Thymus (tissue), 14 donors: ENCODE measurements at places on chromosomes 7 and 10. TPM values are rescaled to one million over a fixed set of nuclear protein-coding genes. Genes with fewer than 3 reads are reported as not detected.

DNA sequence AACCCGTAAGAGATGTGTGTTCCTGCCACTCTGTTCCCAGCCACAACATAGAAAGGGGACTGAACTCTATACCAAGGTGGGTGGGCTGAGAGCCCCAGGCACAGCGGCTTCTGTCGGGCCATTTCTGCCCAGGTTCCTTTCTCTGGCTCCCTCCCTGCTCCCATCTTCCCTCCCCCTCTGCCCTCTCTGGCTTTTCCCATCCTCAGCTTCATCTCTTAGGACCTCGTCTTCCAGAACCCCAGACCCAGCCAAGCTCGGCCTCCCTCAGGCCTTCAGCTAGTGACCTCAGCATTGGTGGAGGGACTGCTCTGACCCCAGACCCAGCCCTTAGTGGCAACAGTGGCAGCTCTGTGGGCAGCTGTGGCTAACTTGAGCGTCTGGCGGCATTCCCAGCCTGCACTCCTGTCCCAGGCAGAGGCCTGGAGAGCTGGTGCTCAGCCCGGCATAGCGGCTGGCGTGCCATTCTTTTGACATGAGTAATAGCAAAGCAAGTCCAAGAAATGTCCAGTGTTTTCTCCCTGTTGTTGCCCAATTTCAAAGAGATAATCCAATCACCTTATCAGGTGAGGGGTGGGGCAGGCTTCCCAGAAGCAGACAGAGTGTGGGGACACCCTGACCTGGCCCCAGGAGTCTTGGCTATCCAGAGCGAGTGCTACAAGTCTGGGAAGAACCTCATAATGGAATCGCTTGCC, 15.9 kb downstream of the PTPRE start:
- DNase-seq: no peak

DNA sequence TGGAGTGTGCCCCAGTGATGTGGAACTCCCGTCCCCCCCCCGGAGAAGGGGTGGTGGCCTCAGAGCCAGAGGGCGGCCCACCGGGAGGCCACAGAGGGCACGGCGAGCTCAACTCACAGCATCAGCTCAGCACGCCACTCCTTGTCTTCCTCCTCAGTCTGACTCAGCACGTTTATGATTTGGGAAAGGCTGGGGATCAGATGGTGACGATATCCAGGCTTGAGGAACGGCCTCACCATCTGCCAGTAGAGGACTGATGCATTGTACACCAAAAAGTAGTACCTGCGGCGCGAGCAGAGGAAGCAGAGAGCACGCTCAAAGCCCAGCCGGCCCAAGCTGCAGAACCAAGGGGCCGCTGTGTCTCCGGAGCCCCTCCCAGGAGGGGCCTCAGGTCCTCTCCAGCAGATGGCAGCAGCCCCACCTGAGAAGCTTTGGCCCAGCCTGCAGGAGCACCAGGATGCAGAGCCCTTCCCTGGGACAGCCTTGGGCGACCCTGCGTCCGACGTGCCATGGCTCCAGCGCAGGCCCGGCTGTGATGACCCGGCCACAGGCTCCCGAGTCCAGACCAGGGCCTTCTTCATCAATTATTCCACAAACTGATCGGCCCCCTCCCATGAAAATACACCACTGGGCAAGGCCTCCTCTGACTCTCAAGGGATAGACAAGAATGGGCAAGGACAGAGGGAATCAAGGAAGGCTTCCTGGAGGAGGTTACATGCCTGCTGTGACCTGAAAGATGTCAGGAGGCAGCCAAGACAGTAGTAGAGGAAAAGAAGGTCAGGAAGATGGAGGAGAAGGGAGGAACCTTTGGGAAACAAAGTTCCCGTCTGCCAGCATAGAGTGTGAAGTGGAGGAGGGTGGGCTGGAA, 3.7 kb downstream of the CFAP46 start:
- no peak for DNase-seq

Gene PRSS37
- 0.47 TPM for total RNA-seq

GRCh38 chr10:47435081-47435480, 48.8 kb downstream of the ANXA8 start:
- no peak for DNase-seq

DNA sequence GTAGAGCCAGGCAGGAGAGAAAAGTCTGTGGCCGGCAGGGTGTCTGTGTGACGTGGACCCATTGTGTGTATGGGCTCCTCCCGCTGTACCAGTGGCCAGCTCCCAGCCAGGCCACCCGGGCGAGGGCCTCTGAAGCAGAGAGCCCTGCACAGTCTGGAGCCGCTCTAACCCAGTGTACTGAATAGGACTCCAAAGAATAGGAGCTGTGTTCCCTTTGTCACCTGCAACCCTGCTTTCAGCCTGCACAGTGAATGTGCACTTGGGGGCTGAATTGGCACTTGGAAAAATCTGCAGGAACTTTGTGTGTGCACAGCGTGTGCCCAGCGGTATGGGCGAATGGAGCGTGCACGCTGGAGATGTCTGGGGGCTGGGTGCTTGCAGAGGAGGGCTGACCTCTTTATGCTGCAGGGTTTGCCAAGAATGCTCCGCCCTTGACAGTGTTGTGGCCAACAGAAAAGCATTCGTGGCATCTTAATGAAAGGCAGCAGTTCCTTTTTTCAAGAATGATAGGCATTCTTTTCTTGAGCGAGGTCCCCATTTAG, 216.2 kb downstream of the AUTS2 start:
- DNase-seq: no peak

- DNase-seq: no peak
Observed at GRCh38 chr7:21580073-21580521, 37.3 kb downstream of the DNAH11 start.

GRCh38 chr7:114939484-114940097, 17.7 kb downstream of the MDFIC start:
- DNase-seq: no peak

Gene ZEB1
- total RNA-seq: 71.5 TPM

Gene CNPY1
- not detected for total RNA-seq

DNA sequence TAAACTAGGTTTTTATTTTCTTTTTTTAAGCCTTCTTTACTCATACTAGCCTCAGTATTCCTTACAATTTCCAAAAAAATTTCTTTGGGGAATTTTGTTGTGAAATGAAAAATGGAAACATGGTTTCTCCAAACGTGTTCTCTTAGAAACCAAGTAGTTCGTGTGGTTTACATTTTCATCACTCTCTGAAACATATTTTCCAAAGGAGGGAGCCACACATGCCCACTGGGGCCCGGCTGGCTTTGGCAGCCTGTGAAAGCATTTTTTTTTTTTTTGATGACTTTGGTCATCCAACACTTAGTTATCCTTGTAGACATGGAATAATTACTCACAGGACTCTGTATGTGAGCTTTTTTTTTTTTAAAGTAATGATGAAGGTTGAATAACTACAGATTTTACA, 169.6 kb downstream of the C7orf25 start:
- DNase-seq: no peak

DNA sequence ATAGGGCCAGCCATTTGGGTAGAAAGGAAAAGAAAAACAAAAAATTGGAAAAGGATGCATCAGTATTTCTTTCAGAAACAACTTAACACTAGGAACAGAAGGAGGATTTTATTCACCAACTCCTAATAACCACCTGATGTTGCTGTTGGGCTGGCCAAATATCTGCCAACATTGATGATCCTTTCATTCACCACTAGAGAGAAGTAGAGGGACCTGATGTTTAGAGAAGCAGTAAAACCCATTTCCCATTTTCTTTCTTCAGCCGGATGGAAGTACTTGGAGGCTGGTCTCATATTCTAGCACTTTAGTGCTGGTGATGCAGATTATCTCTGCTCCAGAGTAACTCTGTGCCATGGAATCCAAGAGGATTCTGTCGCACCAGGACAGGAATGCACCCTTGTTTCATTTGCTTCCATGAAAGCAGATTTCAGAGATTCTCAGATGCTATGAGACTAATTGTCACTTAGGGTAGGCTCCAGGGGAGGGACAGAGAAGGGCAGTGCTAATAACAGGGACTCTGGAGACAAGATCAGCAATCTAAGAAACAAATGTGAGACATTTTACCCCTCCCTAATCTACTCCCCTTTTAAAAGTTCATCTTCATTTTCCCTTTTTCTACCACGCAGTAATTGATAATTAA, 3.1 kb downstream of the KLLN start:
- DNase-seq: no peak

DNA sequence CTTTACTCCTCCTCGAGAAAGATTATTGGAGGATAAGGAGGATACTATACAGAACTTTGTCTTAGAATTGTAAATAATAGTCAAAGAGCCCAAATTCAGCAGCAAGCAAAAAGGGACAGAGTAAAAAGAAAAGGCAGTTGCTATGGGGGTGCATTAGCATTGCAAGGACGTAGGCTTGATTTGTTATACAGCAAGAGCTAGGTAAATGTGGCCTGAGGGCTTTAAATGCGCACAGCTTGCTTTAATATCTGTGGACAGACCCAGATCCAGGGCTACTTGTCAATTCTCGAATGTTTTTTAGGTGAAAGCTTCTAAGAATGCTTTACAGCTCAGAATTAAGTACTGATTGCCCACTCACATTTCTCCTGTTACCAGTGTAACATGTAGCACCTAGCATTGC, 58.5 kb downstream of the CELF2 start:
- no peak for DNase-seq
